ENCODE measurements at places on chromosomes 16 and 17. TPM values are rescaled to one million over a fixed set of nuclear protein-coding genes. Genes with fewer than 3 reads are reported as not detected.

- DNase-seq, result no peak
These were observed 57.2 kb upstream of the GSG1L start for GRCh38 chr16:28120754-28121153.

- DNase-seq, result no peak
These were observed 36.6 kb upstream of the ACSM2B start for GRCh38 chr16:20612551-20613480.

- DNase-seq, result no peak
These were observed 56.1 kb upstream of the MED13 start for GRCh38 chr17:62121025-62121730.

- DNase-seq, result no peak
These were observed 73.0 kb downstream of the ANKRD11 start for GRCh38 chr16:89417352-89417751.

GRCh38 chr17:81983639-81984373, 6.4 kb downstream of the ASPSCR1 start:
- DNase-seq, result no peak

GRCh38 chr17:41972571-41973407, 6.2 kb downstream of the CNP start:
- DNase-seq, result peak; percentile 88

DNA sequence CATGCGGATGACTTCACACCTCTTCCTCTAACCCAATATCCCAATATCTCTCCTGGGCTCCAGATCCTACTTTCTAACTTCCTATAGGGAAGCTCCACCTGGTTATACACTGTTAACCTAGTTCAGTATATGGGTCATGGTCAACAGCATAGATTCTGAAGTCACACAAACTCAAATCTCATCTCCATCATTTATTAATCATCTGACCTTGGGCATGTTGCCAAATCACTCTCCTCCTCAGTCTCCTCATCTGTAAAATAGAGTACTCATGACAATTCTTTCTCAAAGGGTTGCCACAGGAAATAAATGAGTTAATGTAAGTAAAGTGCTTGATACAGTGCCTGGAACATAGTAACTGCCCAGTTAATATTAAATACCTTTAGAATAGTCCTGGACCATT, 593 bp upstream of the CD300E start:
- no peak for DNase-seq

DNA sequence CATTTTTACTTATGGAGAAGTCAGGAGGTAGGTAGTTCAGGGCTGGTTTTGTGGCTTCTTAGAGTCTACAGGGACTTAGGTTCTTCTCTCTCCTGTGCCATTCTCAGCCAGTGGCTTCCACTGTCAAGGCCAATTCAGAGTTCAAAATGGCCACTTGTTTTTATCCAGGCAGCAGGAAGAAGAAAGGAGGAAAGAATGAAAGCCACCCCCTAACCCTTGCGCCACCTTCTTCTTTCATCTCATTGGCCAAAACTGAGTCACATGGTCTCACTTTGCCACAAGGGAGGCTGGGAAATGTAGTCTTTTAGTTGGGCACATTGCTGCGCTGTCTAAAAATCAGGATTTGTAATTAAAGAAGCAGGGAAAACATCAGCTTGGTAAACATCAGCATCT, 60.8 kb upstream of the MED9 start:
- peak; percentile 70 for DNase-seq

DNA sequence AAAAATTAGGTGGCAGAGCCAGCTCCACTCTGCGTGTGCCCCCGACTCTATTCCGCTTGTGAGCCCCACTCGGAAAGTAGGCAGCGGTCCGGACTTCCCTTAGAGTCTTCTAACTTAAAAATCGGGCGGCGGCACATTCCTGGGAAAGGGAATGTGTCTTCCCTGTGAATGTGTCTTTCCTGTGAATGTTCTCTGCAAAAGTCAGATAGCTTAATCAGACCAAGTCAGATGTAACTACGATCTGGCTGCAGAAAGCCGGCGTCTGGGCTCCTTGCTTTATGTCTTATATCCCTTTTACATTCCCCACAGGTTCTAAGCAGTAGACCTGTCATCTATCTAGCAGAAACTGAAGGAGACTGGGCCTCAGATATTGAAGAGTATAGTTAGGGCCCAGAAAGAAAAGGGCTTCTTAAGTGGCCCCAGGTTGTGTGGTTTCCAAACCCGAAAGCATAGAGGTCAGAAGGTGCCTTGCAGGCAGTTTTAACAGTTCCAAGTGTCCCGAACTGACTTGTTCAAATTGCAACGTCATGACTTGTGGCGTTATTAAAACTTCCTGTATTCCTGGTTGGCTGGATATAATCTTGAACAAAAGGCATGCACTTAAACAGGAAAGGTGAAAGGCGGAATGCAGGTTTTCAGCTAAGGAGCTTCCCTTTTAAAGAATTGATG, 601 bp downstream of the PHKB start:
- peak; percentile 66 for DNase-seq

DNA sequence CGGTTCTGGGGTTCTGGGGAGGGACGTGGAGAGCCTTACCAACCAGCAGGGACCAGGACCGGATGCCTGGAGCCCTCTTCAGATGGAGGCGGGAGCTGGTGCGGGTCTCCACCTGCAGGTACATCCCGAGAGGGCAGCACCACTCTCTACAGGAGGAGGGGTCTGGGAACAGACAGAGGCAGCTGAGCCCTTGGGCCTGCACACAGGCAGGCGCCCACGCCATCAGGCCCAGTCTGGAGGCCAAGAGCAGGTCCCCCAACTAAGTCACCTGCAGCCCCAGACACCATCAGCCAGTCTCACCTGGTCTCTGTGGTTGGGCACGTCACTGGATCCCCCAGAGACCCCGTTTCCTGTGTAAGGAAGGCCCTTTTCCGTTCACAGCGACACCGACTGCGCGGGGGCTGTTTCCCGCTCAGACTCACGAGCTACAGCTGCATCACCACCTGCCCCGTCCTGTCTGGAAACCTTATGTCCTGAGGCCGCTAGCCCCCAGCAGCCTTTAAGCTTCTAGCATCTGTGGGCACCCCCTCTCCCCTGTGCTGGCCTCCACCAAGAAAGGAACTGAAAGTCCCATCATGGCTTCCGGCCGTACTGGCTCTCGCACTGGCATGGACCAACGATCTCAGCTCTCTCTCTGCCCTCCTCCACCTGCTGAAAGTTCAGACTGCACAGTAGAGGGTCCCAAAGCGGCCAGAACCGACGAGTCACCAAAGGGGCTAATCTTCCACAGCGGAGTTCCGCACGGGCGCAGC, 1.2 kb downstream of the CYBC1 start:
- no peak for DNase-seq

GRCh38 chr17:80190716-80191115, 20.9 kb downstream of the CARD14 start:
- DNase-seq, result no peak

GRCh38 chr17:21686165-21687015, 5.9 kb upstream of the KCNJ18 start:
- DNase-seq, result no peak

GRCh38 chr17:57288773-57289121, 32.4 kb downstream of the MSI2 start:
- DNase-seq, result no peak

GRCh38 chr17:34980681-34981537, 597 bp downstream of the LIG3 start:
- DNase-seq, result peak; percentile 73

DNA sequence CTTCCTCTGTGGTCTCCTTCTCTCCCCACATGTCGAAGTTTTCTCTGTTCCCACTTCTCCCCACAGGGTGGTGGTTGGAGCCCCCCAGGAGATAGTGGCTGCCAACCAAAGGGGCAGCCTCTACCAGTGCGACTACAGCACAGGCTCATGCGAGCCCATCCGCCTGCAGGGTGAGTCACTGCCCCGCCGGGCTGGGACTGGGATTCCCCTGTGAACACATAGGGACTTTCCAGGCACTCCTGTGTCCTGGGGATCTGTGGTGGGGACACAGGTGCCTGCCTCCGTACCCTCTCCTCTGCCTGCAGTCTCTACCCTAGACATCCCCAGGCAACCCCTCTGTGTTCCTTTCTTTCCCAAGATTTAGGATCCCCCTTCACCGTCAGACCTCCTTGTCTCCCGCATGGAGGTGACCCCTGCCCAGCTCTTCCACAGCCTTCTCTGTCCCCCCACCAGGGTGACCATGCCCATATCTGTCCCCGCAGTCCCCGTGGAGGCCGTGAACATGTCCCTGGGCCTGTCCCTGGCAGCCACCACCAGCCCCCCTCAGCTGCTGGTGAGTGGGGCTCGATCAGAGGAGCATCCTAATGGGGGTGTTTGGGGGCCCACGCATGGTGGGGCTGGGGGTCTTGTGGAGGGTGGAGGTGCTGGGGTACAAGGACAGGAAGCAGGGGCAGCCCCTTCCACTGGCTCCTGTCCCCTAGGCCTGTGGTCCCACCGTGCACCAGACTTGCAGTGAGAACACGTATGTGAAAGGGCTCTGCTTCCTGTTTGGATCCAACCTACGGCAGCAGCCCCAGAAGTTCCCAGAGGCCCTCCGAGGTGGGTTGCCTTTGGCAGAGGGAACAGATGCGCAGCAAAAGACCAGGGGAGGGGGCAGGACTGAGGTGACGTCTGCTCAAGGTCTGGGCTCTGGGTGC, 5.8 kb downstream of the ITGAM start:
- DNase-seq, result peak; percentile 68

- peak; percentile 2 for DNase-seq
These were observed 7.5 kb upstream of the C16orf95 start for GRCh38 chr16:87324411-87325275.

DNA sequence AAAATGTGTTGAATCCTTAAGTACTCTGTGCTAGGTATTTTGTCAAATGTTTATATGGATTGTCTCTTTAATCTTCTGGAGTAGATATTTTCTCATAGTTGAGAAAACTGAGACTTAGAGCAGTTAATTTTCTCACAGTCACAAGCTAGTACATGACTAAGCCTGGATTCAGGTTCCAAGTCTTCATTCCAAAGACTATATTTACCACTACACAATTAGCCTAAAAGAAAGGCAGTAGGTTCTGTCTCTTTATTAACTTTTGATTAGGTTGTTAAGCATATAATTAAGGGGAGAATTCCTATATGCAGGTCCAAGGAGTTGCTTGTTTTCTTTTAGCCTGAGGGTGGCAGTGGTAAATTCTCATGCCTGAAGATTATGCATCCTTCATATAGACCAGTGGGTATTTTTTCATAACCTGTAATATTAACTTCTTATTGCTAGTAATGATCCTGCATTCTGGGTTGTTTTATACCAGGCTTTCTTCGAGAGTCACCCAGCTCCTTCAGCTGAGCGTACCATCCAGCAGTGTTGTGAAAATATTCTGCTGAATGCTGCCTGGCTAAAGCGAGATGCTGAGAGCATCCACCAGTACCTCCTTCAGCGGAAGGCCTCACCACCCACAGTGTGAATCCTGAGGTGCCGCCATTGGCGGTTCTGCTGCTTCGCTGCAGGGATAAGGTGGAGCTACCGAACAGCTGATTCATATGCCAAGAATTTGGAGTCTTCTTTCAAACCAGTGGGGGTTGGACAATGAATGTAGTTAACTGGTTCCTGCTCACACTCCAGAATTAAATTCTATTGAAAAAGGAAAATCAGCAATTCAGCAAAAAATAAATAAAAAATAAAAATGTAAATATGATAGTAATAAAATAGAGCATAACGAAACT, 28.2 kb upstream of the KPNB1 start:
- DNase-seq, result peak; percentile 92

DNA sequence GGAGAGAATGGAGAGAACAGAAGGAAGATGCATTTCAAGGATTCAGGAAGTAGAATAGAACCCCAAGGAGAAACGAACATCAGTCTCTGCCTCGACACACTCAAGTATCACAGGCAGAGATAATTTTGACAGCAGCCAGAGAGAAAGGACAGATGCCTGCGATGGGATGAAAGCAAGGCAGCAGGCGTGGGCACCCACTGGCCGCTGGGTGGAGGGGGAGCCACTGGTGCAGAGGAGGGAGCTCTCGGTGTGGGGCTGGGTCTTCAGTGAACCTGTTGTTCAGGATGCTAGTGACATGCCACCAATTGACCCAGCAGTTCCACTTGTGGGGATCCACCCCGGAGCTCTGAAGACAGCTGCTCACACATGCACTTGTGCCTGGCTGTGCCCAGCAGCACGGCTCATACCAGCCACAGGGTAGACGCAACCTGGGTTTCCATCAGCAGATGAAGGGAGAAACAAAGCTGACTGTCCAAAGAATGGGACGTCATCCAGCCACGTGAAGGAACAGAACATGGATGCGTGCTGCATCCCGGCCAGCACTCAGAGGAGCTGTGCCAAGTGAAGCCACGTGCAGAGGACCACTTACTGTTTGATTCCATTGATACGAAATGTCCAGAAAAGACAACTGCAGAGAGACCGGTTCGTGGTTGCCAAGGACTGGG, 127.0 kb downstream of the BANP start:
- no peak for DNase-seq

DNA sequence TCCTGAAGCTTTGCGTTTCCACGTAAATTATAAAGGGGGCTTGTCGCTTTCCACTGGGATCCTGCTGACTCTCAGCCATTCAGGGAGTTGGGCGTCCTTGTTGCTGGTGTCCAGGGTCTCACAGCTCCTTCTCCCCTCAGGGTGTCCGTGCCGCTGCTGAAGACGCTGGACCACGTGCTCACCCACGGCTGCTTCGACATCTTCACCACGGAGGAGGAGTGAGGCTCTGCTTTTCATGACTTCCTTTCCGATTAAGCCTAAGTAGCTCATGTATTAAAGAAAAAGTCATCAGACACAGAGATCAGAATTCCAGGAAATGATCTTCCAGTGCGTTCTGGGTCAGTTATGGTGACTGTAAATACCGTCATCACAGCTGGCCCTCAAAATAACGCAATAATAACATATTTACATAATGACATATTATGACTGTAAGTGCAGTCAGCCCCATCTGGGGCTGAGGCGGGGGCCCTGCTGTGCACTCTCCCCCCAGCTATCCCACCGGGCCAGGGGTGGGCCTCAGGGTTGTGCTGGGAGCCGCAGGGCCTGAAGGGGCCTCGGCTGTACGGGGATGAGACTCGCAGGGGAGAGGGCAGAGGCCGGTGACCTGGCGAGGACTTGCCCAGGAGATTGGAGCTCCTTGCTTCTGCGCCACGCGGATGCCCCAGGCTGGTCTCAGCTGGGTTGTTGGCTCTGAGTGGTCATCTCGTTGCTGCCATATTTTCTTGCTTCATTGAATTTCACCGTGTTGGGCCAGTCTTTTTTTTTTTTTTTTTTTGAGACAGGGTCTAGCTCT, 92.9 kb upstream of the ZNF750 start:
- no peak for DNase-seq

DNA sequence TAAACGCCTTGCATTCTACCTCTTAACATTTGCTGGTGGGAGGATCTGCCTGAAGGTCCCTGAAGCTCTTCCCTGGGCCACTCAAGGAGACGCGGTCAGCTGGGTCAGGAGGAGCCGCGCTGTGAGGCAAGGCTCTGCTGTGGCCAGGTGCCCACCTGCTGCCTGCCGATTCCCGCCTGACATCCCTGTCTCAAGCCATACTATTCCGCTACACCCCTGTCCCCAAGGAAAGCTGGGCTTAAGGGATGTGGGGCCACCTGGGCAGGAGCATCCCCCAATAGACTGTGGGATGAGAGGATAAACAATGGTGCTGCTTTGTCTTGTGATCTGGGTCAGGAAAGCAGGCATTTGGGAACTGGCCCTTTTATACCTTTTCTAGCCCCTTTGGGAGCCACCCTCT, 5.1 kb downstream of the TPPP3 start:
- no peak for DNase-seq

The HES7 gene
- total RNA-seq, result not detected

The EVPL gene
- total RNA-seq, result 14.4 TPM

The LASP1 gene
- total RNA-seq, result 180 TPM

The TERB1 gene
- 0.15 TPM for total RNA-seq

The SULT1A2 gene
- total RNA-seq, result not detected

The TEX19 gene
- not detected for total RNA-seq

The TELO2 gene
- total RNA-seq, result 11.1 TPM

The HEXIM1 gene
- 10.8 TPM for total RNA-seq

The GDPD3 gene
- total RNA-seq, result 0.15 TPM

The PLA2G10 gene
- not detected for total RNA-seq

The GUCY2D gene
- total RNA-seq, result not detected

The HS3ST3B1 gene
- total RNA-seq, result 7.9 TPM

The XYLT1 gene
- total RNA-seq, result under 0.01 TPM
